Myometrial cell (primary cell): ENCODE measurements at places on chromosomes 2 and 18. TPM values are rescaled to one million over a fixed set of nuclear protein-coding genes. Genes with fewer than 3 reads are reported as not detected.

The ICA1L gene
- 2.0 and 2.8 TPM in 2 replicates for total RNA-seq

The PLB1 gene
- total RNA-seq, result 1.9 and 4.6 TPM in 2 replicates

The LRATD1 gene
- total RNA-seq, result 1.4 and 3.5 TPM in 2 replicates

The CNDP1 gene
- not detected in 2 replicates for total RNA-seq

The CBLN2 gene
- not detected in 2 replicates for total RNA-seq

The MC2R gene
- not detected in 2 replicates for total RNA-seq

The TBC1D8 gene
- total RNA-seq, result 7.5 and 11.3 TPM in 2 replicates
